Chondrocyte (in vitro differentiated cells): ENCODE measurements at places on chromosomes 5 and 9.

DNA sequence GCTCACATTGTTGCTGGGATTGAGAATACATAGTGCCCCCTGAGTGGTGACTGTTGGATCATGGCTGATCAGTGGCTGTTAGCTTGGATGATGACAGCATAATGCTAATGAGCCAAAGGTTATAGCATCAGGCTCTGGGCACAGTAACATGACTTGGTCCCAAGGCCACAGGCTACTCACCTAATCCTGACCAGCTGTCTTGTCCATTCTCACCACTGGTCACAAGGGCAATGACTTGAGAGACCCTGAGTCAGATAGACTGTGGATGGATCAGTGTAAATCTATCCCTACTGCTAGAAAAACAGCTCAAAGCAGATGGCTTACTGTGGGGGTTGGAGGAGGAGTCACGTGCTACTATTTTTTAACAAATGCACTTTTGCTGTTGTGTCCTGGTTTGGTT lies 74.7 kb downstream of the AOPEP start:
- DNase-seq = no peak

GRCh38 chr5:172403189-172403796 lies 51.0 kb downstream of the SH3PXD2B start:
- no peak for DNase-seq

- no peak for DNase-seq
Observed at GRCh38 chr9:90198956-90199355, 443.7 kb downstream of the DIRAS2 start.

DNA sequence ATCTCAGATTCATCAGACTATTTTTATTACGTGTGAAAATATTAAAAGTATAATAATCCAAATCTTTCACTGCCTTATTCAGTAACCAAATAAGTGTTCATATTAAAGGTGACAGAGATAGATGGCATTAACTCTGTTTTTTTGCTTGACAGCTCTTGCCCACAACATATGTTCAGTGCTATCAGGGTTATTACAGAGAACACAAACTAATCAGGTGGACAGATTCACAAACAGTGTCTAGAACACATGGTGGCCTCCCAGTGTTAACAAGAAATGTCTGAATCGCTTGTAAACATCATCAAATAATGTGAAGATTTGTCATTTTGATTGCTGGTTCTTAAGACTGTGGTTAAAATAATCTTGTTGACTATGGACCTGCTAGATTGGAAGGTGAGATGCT lies 609.1 kb upstream of the GRAMD2B start:
- no peak for DNase-seq

GRCh38 chr9:98121058-98121457 lies 2.0 kb upstream of the TRIM14 start:
- no peak for DNase-seq

DNA sequence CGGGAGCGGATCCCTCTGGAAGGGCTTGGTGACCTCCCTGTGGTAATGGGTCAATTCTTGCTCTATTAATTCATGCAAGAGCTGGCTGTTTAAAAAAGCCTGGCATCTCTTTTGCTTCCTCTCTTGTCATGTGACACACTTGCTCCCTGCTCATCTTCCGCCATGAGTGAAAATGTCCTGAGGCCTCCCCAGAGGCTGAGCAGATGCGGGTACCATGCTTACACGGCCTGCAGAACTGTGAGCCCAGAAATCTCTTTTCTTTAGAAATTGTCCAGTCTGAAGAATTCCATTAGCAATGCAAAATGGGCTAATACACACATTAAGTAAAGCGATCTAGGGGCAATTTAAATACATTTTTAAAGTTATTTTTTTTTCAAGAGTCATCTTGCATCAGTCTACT lies 48.7 kb upstream of the CDK20 start:
- DNase-seq = no peak

DNA sequence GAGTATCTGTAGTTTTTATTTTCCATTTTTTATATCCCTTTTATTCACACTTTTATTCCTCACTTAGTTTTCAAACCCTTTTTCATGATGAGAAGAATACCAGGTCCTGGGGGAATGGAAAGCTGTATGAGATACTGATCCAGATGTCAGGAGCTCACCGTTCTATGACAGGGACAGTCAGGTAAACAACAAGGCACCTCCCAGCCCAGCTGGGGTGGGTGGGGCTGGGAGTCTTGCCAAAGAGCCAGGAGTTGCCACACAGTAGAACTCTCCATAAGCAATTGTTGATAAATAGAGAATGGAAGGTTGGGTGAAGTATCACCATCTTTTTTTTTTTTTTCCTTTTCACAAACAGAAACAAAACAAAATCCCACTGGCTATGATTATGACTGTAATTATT lies 225.8 kb downstream of the NSG2 start:
- DNase-seq = no peak

DNA sequence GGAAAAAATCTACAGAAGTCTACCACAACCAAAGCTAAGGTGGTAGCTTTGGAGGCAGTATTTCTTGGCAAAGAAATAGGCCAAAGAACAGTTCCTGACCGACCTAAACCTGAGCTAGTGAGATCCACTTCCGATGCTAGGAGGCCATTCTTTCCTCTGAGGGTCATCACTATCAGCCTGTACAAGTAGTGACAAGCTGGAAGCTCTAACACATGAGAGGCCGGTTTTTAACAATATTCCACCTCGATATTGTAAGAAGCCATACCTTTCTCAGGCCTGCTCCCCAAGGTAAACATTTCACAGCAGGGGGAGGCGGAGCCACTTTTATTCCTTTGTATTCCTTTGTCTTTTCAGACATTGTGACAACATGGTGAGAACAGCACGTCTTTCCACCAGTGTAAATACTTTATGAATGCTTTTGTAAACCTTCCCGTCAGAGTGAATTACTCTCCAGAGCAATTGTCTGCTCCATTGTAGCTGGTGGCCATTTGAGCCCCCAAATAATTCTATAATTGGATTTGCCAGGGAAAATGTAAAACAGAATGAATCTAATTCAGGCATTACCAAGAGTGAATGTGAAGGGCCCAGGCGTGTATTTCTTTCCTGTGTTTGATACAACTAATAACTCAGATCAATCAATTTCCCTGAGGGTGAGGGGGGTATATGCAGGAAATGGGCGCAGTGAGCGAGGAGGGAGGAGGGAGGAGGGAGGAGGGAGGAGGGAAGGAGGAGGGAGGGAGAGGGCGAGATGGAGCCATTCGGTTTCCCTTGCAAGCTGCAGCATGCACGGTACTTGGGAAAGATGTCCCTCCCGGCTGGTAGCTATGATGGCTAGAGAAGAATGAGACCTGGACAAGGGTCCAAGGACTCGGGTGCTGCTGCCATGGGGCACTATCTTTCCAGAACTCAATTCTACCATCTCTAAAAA lies 166.6 kb downstream of the CDK5RAP2 start:
- DNase-seq = no peak

- no peak for DNase-seq
Observed at GRCh38 chr9:311841-312240, 97.2 kb downstream of the DOCK8 start.

DNA sequence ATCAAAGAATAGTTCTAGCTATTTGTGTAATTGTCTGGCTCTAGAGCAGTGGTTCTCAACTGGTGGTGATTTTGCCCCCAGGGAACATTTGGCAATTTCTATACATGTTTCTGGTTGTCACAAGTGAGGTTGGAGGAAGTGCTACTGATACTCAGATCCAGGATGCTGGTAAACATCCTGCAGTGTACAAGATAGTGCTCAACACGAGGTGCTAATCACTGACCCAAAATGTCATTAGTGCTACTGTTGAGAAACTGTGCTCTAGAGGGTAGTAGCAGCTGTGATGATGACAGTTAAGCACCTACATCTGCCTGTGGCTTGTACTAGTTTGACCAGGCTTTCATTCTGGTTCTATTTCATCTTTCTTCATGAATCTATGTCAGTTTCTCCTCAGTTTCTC lies 22.1 kb downstream of the LRRC19 start:
- no peak for DNase-seq

DNA sequence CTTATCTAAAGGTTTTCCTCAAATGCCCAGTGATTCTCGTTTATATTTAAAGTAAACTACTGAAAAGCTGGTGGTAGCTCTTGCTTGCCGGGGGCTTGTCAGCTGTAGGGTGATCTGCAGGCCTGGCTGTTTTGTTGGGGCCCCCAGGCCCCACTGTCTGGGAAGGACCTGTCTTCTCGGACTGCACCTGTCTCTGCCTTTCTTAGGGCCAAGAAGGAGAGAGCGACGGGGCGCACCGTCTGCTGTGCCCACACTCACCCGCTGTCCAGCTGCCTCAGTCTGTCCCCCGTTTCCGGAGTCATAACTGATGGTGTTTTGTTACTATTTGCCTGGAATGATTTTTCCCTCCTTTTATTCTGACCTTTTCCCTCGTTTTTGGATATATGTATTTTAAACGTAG lies 94.1 kb upstream of the CACNA1B start:
- DNase-seq = peak; percentile 59

- peak; percentile 79 for DNase-seq
Observed at GRCh38 chr9:136764301-136764891, at the start of gene LCN15. TSS of gene LCN15 (minus strand) at chr9:136764518. CDS start at chr9:136764488, 30 bp downstream.

GRCh38 chr9:85216601-85217000 lies 525.2 kb downstream of the AGTPBP1 start:
- DNase-seq = no peak

GRCh38 chr5:75310212-75310611 lies 26.8 kb upstream of the HMGCR start:
- DNase-seq = no peak

- no peak for DNase-seq
Observed at GRCh38 chr5:6554812-6555211, 78.0 kb downstream of the NSUN2 start.

DNA sequence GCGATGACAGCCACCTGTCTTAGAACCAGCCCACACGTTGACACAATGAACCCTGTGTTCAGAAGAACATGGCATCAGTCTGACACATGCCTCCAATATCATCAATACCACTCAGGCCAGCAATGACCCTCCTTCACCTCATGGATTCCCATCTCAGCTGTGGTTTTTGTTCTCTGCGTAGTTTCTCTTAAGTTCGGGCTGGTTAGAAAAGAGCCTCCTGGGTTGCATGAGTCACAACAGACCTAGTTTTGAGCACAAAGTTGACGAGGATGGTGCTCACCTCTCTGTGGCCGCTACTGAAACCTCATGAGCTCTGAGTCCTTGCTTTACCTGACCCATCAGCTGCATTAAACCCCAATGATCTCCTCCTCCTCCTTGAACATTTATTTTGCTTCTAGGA lies 299.9 kb downstream of the SPOCK1 start:
- DNase-seq = no peak

DNA sequence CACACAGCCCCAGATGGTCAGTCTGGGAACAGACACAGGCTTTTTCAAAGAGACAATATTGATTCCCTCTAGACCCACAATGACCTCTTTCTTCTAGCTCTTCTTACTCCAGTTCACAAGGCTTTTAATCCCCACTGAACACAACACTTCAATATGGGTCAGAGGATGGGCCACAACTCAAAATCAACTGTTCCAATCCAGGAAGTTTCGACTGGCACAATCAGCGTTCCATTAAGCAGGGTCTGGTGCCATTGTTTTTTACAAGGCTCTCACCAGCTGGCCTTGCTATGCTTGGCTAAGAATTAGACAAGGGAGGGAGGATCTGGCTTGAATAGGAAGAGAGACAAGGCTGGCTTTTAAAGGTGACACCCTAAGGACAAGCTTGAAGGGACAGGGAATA lies 199.4 kb upstream of the SLC24A2 start:
- no peak for DNase-seq

GRCh38 chr5:141825791-141826560 lies 52.2 kb downstream of the PCDH1 start:
- DNase-seq = no peak

DNA sequence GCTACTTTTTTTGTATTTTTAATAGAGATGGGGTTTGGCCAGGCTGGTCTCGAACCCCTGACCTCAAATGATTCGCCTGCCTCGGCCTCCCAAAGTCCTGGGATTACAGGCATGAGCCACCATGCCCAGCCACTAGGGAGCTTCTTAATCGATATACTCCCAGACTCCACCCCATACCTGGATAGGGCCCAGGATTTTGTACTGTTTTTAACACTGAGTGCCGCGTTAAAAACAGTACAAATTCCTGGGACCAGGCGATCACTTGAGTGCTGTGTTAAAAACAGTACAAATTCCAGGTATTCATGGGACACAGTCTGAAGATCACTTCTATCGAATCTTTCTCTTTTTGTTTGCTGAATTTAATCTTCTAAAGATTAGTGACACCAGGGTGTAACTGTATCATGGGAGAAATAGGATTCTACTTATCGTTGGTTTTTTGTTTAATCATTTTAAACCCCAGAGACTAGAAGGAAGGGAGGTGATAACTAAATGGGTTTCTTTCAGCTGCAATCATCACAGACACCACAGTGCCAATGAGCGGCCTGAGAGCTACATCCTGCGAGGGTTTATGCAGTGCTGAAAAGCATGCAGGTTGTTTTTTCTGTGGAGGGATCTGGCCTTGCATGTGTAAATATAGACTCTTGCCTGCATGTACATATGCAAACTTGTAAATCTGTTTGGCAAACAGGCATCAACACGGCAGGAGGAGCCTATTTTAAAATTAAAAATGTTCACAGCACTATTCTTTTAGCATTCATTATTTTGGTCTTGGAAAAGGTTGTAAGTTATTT lies 303.8 kb upstream of the WWC1 start:
- no peak for DNase-seq

DNA sequence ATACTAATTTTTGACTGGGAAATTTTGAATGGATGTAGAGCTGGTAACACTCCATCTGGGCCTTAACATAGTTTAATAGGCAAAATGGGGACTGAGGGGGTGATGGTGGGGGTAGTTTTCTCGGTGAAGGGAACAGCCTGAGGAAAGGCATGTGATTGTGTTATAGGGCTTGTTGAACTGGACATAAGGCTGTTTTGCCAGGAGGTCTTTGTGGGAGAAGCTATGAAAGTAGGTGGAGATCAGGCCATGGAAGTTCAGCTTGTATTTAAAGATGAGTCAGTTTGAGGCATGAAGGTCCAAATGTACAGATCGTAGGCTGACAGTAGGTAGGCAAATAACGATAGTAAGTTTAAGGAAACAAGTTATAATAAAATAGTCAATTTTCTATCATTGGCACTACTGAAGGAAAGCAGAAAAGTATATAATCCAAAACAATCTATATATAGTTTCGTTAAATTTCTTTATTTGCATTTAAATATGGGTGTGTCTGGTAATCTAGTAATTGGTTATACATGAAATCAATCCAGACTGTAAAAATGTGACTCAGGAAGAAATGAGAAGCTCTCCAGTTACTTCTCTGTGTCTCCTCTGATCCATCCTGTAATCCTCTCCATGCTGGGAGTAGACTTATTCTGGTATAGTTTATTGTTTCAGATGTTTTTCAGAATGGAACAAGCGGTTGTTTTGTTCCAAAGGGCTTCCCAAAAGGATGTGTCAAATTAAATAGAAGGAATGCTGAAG lies 2.8 kb downstream of the CSNK1G3 start:
- DNase-seq = no peak

- no peak for DNase-seq
Observed at GRCh38 chr5:58048954-58049353, 410.9 kb downstream of the PLK2 start.

- DNase-seq = no peak
Observed at GRCh38 chr9:90365666-90366065, 277.0 kb downstream of the DIRAS2 start.

- DNase-seq = no peak
Observed at GRCh38 chr9:108845947-108846346, 9.8 kb downstream of the ACTL7B start.
